Stimulated activated CD8-positive, alpha-beta memory T cell treated with anti-CD3 and anti-CD28 coated beads, Interleukin-2, amount 100 ng/mL, for 1 hour (primary cell): ENCODE measurements at places on chromosomes 13 and 19.

DNA sequence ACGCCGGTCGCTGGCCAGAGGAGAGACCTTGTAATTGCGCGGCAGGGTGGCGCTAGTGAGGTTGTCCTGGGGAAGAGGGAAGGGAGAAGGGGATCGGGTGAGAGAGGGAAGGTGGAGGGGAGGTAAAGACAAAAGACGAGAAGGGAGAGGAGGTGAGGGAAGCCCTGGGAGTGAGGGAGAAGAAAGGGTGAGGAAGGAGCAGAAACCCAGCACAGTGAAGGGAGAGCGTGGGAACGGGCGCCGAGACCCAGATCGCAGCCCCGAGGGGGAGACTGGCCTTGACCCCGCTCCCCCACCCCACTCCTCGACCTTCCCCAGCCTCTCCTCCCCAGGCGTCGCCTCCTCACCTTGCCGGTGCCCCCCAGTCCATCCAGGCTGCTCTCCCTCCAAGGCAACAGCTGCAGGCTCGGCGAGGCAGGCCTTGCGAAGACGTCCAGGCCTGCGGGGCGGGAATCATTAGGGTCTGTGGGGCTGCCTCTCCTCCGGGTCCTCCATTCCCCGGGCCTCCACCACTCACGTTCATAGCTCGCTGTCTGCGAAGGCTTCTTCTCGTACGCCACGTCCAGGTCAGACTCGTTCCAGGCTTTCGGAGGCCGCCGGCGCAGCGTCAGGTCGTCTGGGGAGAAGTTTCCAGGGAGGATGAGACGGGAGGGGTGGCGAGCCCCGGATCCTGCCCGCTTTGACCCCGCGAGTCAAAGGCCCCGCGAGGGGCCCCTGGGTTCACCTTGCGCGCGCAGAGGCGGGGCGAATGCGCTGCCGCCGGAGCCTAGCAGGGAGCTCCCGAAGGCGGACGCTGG is 8.8 kb downstream of the PPP1R13L start:
- DNase-seq = no peak

GRCh38 chr13:81498969-81499368 is 1158.0 kb upstream of the SPRY2 start:
- no peak for DNase-seq

DNA sequence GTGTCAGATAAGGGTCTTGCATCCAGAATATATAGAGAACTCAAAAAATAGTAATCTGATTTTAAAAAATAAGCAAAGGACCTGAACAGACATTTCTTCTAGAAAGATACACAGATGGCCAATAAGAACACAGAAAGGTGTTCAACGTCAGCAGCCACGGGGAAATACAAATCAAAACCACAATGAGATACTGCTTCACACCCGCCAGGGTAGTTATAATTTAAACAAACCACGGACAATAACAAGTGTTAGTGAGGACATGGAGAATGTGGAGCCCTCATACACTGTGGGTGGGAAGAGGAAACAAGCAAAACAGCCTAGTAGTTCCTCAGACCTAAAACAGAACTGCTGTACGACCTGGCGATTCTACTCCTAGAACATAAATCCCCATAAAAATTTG is 26.7 kb upstream of the NAPA start:
- no peak for DNase-seq

GRCh38 chr13:44393391-44393790 is 19.8 kb downstream of the SERP2 start:
- no peak for DNase-seq

GRCh38 chr19:29372921-29373797 is 152.6 kb upstream of the VSTM2B start:
- no peak for DNase-seq

GRCh38 chr13:41085961-41086585 is 24.8 kb downstream of the WBP4 start:
- DNase-seq = no peak

- DNase-seq = no peak
Measured at GRCh38 chr19:47587295-47587694, 14.3 kb upstream of the ZNF541 start.

DNA sequence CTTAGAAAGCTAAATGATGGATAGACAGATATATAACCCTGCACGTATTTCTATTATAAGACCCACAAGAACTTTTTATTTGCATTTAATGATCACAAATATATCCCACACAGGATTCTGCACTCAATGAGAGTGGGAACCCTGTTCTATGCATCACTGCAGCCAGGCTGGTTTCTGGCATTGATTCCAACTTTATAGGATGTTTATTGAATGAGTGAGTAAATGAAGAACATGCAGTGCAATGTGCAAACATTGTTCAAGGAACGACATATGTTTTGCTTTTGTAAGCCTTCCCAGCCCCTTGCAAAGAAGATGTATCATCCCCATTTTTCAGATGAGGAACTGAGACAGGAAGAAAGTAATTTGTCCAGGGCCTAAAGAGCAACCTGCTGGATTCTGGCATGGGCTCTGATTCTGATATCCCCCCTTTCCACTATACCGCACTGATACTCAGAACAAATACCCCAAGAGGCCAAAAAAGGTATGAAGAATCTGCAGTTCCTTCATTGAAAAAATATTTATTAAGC is 246.3 kb downstream of the LACC1 start:
- DNase-seq = no peak

GRCh38 chr13:56864451-56864850 is 276.3 kb upstream of the PRR20A start:
- DNase-seq = no peak

GRCh38 chr13:54972838-54973237 is 1944.2 kb downstream of the OLFM4 start:
- no peak for DNase-seq

DNA sequence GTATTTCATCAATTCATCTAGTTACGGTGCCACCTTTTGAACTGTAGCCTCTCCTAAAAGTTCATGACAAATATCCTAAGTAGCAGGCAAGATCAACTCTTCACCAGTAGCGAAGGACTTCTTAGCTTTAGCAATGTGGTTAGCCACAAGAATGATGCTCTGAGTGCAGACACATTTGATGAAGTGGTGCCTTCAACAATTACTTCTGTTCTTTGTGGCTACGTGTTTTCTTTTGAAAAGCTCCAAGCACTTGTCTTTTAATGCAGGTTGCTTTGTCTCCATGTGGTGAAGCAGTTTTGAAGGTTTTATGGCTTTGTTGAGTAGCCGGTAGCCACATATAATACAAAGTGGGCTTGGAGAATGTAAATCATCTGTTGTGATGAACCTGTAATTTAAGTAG is 194.7 kb downstream of the B3GLCT start:
- DNase-seq = no peak

DNA sequence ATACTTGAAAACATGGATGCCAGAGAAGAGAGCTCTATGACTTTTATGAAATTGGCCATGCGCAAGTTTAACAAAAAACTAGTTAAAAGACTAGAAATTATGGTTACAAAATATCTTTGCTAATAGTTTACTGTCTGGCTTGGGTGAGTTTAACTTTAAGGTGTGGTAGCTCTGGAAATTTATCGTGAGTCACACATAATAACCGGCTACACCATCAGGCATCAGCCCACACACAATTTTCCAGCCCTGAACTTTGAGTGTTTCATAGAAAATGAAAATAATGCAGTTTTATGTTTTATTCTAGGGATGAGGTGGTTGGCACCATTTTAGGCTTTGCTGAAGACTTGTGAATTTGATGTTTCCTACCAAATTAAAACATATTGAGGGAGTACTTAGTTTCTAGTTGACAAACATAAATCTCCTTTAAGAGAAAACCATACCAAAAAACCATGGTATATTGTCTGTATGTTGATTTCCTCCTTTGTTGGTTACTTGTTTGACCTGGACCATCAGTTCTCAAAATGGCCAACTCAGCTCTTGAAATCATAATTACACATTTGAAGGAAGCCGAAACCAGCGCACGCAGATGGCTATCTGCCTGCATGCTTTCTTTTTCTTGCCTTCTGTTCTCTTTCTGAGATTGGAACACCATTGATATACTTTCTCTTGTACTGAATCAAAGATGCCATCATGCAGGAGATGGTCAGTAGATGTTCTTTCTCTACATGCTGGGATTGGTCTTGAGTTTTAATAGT is 125.1 kb downstream of the AKAP11 start:
- DNase-seq = no peak

DNA sequence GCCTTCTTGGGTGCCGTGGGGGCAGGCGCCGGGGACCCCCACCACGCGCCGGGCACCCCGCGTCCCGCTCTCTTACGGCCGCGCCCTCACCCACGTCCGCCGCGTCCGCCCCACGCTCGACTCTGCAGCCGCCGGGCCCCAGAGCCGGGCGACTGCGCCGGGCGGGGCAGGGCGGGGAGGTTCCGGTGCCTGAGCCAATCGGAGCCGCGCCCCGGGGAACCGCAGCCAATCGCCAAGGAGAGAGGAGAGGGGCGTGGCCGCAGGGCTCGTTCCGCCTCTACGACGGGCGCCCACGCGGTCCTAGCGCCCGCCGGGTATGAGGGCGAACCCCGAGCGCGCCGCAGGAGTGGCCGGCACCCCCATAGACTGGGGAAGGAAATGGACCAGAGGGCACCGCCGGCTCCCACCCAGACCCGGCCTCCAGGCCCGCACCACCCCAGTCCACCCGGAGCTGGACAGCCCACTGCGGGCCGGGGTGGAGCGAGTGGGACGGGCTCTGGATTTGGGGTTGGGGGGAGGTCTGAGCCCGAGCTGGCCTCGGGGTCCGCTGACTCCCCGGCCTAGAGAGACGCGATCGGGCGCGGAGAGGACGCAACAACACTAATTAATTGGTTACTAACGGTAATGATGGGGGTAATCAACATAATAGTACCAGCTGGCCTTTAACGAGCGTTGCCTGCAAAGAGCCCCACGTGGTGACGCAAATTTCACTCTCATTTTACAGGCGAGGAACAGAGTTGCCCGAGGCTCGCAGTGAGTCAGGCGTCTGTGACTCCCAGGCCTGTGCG is at the start of gene MFSD12:
Gene MFSD12, minus strand, starts transcription at position 126 of the 788 bp plus-strand sequence. CDS start 183 bp downstream, outside the sequence.
- peak; percentile 92 for DNase-seq

DNA sequence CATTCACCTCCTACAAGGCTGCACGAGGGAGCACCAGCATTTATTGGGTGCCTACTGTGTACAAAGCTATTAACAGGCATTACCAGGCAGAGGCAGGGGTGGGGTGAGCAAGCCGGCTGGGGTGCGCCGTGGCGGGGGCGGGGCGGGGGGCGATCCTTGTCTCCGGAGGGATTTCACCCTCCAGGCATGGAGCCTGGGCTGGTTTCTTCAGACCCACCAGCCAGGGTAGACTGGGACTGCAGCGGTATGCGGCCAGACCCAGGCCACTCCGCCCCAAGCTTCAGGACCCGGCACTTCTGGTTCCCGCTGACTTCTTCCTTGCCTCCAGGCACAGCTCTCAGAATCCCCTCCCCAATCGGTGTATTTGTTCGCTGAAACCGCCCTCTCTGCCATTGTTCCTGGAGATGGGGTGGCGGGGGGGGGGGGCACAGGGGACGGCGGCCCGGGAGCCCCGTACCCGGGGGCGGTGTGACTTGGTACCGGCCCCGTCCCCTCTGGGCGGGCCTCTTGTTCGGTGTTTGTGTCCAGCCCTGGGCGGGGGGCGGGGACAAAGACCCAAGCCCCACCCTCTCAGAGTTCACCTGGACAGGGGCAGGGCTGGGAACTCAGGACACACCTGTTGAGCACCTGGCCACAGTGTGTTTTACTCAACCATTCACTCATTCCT is 14.4 kb downstream of the TJP3 start:
- DNase-seq = no peak

DNA sequence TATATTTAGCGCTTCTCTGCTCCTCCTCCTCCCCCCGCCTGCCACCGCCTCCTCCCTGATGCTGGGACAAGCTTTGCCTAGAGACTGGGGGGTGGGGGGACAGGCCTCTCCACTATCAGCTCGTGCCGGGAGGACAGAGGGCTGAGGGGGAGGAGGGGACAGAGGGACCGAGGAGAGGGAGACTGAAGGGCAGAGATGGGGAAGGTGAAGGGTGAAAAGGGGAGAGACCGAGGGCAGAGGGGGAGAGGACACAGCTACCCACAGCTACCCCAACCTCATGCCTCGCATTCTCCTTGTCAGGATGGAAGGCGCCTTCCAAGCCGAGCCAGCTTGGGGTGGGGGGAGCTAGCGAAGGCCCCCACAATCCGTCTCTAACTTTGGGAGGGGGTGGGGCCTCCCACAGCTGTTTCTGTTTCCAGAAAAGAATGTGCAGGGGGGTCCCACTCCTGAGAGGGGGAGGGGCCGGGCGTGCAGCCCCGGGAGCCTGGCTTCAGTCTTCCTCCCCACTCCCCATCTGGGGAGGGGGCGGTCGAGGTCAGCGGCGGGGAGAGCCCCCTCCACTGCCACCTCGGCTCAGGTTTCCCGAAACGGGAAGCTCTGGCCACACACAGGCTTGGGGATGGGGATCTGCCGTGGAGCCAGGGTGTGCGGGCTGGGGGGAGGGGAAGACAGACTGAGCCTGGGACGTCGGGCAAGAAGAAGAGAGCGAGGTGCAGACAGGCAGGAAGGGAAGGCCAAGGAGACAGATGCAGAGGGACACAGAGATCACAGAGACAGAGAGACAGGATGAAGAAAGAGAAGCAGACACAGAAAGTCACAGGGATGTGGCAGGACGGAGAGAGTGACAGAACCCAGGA is 1.6 kb downstream of the DACT3 start:
- no peak for DNase-seq

- DNase-seq = no peak
Measured at GRCh38 chr13:44870456-44870929, 118.8 kb downstream of the NUFIP1 start.

- DNase-seq = no peak
Measured at GRCh38 chr13:101752432-101752831, 300.0 kb downstream of the ITGBL1 start.

DNA sequence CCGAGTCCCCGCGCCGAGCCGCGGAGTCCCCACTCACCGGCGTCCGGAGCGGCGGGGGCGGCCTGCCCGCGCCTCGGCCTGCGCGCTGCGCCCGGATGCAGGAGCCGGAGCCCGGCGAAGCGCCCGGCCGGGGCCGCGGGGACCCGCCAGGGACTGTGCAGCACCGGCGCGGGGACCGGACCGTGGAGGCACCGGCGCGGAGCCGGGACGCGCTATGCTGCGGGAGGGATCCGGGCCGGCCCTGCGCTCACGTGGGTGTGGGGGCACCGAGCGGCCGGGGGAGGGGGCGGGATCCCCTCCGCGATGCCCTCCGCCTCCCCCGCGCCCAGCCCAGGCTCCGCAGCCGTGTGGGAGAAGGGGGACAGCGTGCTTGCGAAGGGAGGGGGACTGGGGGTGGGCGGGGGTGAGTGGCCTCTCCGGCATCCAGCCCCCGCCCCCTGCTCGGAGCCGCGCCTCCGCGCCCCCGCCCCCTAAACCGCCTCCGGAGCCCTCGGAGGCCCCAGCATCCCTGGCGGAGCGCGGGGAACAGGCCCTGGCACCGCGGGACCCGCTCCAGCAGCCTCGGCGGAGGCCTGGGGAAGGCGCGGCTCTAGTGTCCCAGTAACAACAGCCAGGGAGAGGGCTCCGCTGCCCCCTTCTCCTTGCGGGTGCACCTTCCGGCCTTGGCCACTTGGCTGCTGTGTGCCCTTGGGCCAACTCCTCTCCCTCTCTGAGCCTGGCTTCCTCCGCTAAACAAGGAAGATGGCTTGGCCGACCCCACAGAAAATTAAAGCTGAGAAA is at the start of gene SLC1A6:
Gene SLC1A6, minus strand, starts transcription at position 389 of the 780 bp plus-strand sequence. CDS start 6,954 bp downstream, outside the sequence.
- no peak for DNase-seq

DNA sequence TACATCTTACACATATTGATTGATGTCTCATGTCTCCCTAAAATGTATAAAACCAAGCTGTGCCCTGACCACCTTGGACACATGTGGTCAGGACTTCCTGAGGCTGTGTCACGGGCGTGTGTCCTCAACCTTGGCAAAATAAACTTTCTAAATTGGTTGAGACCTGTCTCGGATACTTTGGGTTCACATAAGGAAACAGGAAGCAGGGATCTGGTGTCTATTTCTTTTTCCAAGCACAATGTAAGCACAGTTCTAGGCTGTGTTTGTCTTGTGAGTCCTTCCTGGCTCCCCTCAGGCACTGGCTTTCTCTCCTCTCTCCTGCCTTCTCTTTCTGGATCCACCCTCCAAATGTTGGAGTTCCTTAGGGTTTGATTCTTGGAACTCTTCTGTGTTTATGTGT is 27.6 kb upstream of the TPT1 start:
- no peak for DNase-seq
